ENCODE measurements at places on chromosomes 1 and 21.

- no peak for DNase-seq
Observed at GRCh38 chr1:5994713-5995621, 2.7 kb upstream of the NPHP4 start.

GRCh38 chr1:52659356-52659755 lies 26.4 kb downstream of the SHISAL2A start:
- no peak for DNase-seq

- DNase-seq = no peak
Observed at GRCh38 chr1:4650981-4651380, 3.4 kb upstream of the AJAP1 start.

DNA sequence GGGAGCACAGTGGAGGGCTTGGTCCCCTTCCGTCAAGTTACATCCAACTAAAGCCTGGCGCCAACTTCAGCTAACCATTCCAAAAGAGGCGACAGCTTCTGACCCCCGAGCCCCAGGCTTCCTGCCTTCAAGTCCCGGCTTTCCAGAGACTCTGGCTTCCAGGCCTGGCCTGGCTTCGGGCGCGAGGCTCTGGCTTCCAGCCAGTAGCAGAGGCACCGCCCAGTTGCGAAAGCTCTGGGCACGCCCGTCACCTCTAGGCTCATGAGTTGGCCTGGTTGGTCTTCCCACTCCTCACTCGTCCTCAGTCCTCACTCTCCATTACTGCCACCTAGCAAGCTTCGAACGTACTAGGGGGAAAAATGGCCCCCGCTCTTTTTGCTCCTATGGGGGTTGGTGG lies 30.0 kb upstream of the C1orf185 start:
- no peak for DNase-seq

DNA sequence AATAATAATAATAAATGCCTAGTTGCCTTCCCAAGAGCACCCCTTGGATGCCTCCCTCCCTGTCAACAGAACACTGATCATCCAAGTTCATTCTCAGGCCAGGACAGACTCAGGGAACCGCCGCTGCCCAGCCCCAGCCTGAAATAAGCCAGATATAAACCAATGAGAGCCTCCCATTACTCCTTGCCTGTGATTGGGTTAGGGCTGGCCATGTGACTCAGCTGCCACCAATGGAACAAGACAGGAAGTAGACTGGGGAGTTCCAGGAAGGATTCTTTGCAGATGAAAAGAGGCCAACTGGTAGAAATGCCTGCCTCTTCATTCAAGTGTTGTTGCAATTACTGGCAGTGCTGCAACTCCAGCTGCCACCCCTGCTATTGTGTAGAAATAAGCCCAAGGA lies 146.4 kb upstream of the TIAM1 start:
- DNase-seq = no peak

Measured in NCI-H1105 (cell line).